AG08395 (cell line): ENCODE measurements at places on chromosomes 3 and 15.

DNA sequence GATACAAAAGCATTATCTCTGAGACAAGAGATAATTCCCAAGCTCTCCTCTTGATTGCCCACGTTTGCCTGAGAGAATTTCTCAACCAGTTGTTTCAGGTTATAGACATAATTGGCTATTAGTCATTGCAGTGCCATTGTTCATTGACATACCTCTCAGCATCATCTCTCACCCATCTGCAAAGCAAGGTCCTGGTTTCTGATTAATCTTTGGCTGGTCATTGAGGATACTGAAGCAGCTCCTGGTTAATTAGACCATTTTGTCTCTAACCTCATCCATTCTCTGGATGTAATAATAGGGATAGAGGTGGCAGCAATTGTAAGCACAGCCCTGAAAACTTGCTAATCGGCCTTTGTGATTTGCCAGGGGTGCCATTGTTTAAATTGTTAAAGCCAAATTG lies 104.2 kb downstream of the CNTN6 start:
- no peak for DNase-seq

GRCh38 chr3:126270145-126270811 lies 86.9 kb downstream of the KLF15 start:
- no peak for DNase-seq

DNA sequence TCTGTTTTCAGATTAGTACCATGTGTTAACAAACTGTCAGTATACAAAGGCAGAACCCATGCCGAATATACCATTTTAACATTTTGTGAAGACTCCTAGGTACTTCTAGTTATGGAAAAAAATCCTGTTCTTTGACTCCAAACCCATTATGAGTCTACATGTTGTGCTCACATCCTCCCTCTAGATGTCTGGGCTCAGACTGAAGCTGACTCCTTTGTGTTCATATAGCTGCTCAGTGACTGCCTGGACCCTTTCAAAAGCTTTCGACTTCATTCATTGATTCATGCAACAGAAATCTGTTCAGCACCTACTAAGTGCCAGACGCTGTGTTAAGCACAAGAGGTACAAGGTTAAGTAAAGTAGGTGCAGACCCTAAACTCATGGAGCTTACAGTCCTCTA lies 60.5 kb downstream of the MEGF11 start:
- no peak for DNase-seq

GRCh38 chr3:126152458-126152857 lies 27.9 kb downstream of the ALDH1L1 start:
- no peak for DNase-seq
